Daoy (cell line): ENCODE measurements at places on chromosomes 5 and 9. TPM values are rescaled to one million over a fixed set of nuclear protein-coding genes. Genes with fewer than 3 reads are reported as not detected.

- no peak for DNase-seq
Measured at GRCh38 chr5:32277798-32278197, 34.9 kb downstream of the MTMR12 start.

GRCh38 chr5:154593071-154593470 lies 115.0 kb upstream of the HAND1 start:
- DNase-seq, result no peak

Gene MEGF10
- 0.03 and 0.80 TPM in 2 replicates for total RNA-seq

GRCh38 chr5:34743878-34744277 lies 87.8 kb downstream of the RAI14 start:
- DNase-seq, result peak; percentile 25

Gene TCOF1
- 84.9 and 90.0 TPM in 2 replicates for total RNA-seq

DNA sequence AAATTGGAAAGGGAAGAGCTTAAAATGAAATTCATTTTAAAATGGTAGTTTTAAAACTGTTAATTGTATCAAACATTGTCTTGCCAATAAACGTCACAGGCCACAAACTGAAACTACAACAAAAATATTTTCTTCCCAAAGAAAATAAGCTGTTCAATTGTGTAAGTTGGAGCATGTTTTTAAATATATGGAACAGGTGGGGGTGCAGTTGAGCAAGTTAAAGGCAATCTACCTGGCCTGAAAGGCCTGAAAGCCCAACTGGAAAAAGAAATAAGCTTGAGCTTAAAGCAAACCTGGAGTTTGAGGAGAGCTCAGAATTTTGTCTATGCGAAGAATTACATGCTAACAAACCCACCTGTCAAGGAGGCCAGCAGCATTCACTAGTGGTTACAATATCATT lies 439.5 kb downstream of the ACTL7B start:
- peak; percentile 18 for DNase-seq

DNA sequence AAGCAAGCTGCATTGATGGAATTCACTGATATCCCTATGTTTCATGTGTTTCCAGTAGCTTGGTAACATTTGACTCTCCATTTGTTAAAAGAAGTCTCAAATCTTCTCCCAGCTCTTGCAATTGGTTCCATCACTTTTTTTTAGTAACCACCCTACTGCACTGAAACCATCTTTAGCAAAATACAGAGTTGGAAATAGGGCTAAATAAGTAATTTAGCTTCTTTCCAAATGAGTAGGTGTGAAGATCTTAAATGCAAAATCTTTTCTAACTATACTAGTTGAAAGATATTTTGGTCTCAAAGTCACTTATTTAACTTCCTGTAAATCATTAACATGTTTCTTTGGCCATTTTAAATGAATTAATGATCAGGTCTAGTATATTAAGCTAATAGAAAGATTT lies 138.1 kb downstream of the DIRAS2 start:
- DNase-seq, result no peak

GRCh38 chr5:10509575-10509974 lies 54.3 kb upstream of the ANKRD33B start:
- no peak for DNase-seq

GRCh38 chr5:93300309-93300923 lies 280.6 kb downstream of the NR2F1-AS1 start:
- DNase-seq, result peak; percentile 21

Gene SPAG8
- total RNA-seq, result 0.57 and 0.65 TPM in 2 replicates

- DNase-seq, result no peak
Measured at GRCh38 chr9:2453701-2454100, 167.9 kb upstream of the VLDLR start.

GRCh38 chr5:1831677-1832313 lies 30.6 kb downstream of the NDUFS6 start:
- no peak for DNase-seq

DNA sequence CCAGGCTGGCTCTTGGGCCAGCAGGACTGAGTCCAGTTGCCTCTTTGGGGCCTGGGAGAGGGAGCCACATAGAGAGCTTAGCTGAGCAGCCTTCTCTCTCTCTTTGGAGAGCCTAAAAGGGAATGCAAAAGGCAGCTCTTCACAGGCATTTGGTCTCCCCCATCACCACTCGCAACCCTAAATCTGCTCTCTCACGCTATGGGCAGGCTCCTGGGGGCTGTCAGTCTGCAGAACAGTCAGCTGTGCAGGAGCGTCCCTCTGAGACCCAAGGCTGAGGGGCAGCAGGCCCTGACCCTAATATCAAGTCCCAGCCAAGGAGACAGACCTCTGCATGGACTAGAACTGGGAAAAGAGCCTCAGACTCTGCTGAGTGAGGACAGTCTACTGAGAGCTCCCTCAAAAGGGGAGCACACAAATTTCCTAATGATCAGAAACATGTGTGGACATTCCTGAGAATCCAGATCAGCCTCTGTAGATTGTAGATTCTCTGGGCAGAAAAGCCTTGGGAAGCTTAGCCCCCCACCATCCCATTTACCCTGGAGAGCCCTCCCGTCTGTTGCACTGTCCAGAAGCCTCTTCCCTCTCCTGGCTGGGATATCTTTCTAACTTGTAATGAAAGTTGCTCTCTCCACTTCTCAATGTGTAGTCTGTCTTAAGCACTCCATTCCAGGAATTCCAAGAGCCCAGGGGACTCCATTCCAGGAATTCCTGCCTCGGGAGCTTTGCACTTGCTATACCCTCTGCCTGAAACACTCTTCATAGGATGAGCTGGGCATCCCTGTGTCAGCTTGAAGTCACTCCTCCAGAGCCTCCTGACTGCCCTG lies 79.4 kb downstream of the FAM114A2 start:
- no peak for DNase-seq

Gene IRGM
- total RNA-seq, result 0.51 TPM in 1 of 2 replicates, not detected in the other

DNA sequence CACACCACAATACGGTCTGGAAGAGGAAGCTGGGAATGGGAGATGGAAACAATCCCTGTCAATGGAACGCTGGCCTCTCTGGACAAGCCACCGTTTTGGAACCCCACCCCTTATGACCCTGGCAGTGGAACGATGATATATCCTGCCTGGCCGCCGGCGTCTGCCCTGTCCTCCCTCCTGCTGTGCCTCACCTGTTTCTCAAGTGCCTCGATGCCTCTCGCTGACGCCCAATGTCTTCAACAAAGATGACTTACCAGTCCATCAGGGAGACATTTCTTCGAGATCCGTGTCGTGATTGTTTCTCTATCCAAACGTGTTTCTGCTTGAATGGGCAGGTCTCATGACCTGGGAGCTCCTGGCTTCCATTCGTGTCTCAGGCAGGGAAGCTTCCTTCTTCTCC lies 476.5 kb downstream of the SPATA31A7 start:
- DNase-seq, result no peak

- peak; percentile 88 for DNase-seq
Measured at GRCh38 chr9:122125158-122125508, 32.0 kb upstream of the TTLL11 start.

DNA sequence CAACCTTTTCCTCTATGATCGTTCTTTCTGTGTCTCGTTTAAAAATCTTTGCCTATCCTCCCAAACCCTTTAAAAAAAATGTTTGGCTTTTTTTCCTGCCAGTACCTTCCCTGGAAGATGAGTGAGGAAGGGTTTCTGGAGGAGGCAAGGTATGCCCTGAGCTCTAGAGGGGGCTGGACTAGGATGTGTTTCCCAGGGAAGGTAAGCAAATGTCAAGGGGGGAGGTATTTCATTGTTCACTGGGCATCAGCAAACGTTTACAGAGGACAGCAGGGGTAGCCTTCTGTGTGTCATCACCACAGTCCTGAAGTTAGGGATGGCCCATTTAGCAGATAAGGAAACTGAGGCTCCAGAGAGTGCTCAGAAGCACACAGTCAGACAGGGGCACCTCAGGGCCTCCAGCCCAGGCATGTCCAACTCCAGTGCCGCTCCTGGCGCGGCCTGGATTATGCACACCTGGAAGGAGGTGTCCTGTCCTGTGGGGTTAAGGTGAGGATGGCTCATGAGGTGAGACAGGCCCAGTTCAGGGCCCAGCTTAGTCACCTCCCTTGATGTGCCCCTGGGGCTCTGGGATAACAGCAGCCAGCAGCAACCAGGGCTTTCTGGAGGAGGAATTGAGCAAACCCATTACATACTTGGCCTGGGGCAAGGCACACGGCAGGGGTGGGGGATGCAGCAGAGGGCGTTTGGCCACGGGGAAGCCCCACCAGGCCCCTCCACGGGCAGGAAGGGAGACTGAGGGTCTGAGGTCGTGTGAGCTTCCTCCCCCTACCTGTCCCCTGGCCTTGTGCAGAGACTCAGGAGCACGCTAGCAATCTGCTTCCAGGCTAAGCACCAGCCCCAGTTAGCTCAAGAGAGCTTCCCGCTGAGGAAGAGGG lies 100.3 kb upstream of the LMX1B start:
- no peak for DNase-seq

Gene ZNF483
- total RNA-seq, result 3.1 and 7.6 TPM in 2 replicates

DNA sequence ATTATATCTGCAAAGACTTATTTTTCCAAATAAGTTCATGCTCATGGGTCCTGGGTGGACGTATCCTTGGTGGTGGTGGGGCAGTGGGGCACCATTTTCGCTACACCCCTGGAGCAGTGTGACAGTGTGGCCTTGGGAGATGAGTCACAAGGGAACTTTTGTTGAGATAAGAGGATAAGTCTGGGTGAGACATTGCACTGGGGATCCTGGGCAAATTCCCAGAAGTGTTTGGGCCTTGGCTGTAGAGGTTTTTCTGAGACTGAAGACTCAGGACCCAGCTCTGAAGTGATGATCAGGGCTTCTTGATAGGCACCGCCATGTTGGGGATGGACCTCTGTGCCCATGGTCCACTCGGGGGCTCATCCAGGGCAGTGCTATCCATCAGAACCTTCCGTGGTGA lies 149.4 kb downstream of the MACROH2A1 start:
- peak; percentile 46 for DNase-seq

- DNase-seq, result no peak
Measured at GRCh38 chr9:85451680-85452079, 290.1 kb downstream of the AGTPBP1 start.

DNA sequence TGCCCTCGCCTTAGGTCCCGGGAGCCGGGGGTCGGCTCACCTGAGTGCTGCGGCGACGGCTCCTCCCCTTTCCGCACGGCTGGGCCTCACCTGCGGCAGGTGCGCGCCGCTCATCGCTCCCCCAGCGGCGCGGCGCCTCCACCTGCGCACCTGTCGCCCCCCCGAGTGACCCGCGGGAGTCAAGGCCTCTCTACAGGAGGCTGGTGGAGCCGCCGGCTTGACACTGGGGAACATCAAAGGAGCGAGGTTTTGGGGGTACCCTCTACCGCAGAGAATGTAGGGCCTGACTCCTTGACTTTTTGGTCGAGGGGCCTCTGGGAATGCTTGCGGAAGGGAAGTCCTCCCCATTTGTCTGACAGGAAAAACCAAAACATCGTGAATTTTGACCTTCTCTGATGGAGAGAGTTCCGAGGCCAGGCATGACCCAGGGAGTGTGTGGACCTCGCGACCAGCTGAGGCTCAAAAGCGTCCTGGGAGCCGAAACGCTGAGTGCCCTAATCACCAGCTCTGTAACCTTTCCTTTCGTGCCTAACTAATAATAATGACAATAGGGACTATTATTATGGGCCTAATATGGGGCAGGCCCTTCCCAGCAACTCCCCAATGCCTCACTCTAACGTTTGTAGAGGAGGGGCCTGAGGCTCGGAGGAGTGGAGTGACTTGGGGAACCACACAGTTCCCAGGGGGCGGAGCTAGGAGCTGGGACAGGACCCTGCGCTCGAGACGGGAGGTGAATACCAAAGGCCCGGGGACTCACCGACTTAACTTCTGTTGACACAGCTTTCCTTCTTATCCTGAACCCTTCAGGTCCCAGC lies 714 bp upstream of the IER5L start:
- DNase-seq, result no peak

Gene PCDHB7
- 2.6 and 3.9 TPM in 2 replicates for total RNA-seq

DNA sequence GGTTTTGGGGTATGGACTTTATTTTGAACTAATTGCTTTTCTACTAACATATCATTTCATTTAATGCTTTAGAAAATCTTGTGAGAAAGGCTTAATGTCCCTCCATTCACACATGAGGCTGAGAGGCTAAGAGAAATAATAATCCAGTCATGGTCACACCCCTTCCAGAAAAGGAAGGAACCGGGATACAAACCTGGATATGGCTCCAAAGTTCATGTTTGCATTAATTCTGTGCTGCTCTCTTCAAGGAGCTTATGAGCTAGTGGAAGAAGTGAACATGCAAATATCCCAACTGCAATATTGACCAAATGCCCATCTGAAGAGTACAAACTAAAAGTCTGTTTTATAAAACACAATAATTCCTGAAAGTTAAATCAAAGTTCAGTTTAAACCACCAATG lies 732.1 kb upstream of the RIOK2 start:
- DNase-seq, result no peak

Gene CTNND2
- total RNA-seq, result 4.5 and 4.9 TPM in 2 replicates

DNA sequence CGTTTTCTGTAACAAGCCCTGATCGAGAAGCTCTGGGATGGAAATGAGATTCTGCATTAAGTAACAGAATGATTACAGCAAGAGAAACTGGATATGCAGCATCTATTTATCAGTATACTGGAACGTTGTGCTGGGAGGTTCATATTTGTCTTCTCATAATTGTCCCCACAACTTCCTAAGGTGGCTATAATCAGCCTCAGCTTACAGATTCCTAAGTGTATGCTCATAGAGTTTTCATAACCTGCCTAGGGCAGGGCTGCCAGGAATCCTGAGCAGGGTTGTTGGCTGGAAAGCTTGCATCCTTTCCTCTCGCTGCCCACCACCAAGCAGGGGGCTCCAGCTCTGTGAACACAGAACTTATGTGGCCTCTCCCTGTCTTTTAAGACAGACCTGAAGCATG lies 70.2 kb downstream of the FNBP1 start:
- no peak for DNase-seq

Gene GPR150
- total RNA-seq, result 0.29 TPM in 1 of 2 replicates, not detected in the other

- DNase-seq, result peak; percentile 4
Measured at GRCh38 chr5:59423021-59423420, 470.5 kb downstream of the PDE4D start.

DNA sequence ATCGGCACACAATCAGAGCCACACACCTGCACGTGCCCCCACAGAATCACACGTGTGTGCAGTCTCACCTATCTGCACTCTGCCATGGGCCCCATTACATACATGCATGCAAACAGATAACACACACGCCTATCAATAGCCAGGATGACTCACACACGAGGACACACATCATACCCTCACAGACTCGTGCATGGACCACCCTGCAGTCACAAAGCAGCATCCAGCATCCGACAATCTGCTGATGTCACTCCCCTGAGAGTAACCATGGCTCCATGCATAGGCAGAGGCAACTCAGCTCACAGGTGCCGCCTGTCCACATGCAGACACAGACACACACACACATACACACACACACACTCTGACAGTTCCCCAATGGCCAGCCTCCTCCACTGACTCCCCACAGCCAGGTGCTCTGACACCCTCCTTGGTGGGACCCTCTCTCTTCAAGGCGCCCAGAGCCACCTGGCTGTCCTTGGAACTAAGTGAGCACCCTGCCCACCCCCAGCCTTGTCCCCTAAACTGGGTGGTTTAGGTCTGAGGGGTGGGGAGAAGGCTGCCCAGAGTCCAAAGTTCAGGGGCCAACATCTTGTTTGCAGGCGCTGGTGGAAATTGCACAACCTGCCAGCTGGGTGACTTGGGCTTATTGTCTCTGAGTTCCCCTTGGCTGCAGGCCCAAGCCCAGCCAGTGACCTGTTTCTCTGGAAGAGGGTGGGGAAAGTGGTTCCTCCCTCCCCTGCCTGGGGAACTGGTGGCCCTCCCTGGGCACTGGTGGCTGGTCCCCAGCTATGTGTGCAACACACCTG lies 34.6 kb upstream of the NEK6 start:
- peak; percentile 54 for DNase-seq

Gene TMEM252
- not detected in 2 replicates for total RNA-seq

- no peak for DNase-seq
Measured at GRCh38 chr9:34869390-34869789, 88.7 kb upstream of the PHF24 start.
